Activated CD8-positive, alpha-beta T cell treated with anti-CD3 and anti-CD28 coated beads for 36 hours (primary cell): ENCODE measurements at places on chromosomes 1 and 21.
A peak's percentile ranks its signal among the peaks of the same experiment; 100 is the strongest.

GRCh38 chr1:61077676-61078541, 4.5 kb upstream of the NFIA start:
- peak; percentile 97 for DNase-seq
- peak overlapping the region; percentile 91 for H3K4me3 ChIP-seq
- peaks cover 3% of the 10 kb centered on the region for H3K27me3 ChIP-seq
- H3K4me1 ChIP-seq, result peaks cover 45% of the 10 kb centered on the region

DNA sequence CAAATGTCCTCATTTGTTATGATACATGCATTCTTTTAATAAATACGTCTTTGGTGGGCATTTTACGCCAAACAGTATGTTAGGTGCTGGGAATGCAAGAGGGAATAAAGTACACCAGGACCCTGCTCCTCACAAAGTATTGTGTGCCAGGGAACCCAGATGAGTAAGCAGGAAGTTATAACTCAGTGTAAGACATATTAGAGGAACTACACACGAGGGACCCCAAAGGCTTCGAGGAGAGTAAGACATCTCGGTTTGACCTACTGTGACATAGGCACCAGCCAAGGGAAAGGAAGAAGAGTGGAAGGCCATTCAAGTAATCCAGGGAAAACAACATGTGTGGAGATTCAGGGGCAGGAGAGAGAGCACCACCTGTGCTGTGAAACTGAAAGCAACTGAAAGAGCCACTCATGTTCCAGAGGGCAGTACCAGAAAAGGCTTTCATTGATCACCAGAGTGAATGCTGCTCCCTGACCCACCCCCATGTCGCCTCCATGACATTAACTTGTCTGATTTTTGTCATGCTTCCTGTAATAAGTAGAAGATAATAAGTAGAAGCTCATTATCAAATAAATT, 542.5 kb upstream of the PKN2 start:
- H3K4me3 ChIP-seq, result no peak overlapping the region
- no peak overlapping the region for H3K27ac ChIP-seq
- H3K36me3 ChIP-seq, result no peaks in the 10 kb centered on the region

- no peaks in the 10 kb centered on the region for H3K27me3 ChIP-seq
- DNase-seq, result no peak
- H3K36me3 ChIP-seq, result no peaks in the 10 kb centered on the region
- H3K4me3 ChIP-seq, result no peak overlapping the region
- no peaks in the 10 kb centered on the region for H3K4me1 ChIP-seq
Measured at GRCh38 chr1:191695865-191696264, 462.4 kb upstream of the RGS18 start.

- no peak overlapping the region for H3K4me3 ChIP-seq
- H3K27ac ChIP-seq, result no peak overlapping the region
- DNase-seq, result no peak
- H3K4me1 ChIP-seq, result peaks cover 13% of the 10 kb centered on the region
- no peaks in the 10 kb centered on the region for H3K27me3 ChIP-seq
- peaks cover 17% of the 10 kb centered on the region for H3K36me3 ChIP-seq
Measured at GRCh38 chr1:176066709-176067108, 140.4 kb downstream of the COP1 start.

GRCh38 chr1:46667782-46668760, at the start of gene ATPAF1:
TSS of gene ATPAF1 (minus strand) at chr1:46668364. CDS start at chr1:46668322, 42 bp downstream.
- H3K27ac ChIP-seq, result peak within 1 kb of the TSS; percentile 35
- no peaks in the 10 kb centered on the region for H3K27me3 ChIP-seq
- peaks cover 13% of the 10 kb centered on the region for H3K4me1 ChIP-seq
- peaks cover 11% of the 10 kb centered on the region for H3K36me3 ChIP-seq
- peak; percentile 77 for DNase-seq

DNA sequence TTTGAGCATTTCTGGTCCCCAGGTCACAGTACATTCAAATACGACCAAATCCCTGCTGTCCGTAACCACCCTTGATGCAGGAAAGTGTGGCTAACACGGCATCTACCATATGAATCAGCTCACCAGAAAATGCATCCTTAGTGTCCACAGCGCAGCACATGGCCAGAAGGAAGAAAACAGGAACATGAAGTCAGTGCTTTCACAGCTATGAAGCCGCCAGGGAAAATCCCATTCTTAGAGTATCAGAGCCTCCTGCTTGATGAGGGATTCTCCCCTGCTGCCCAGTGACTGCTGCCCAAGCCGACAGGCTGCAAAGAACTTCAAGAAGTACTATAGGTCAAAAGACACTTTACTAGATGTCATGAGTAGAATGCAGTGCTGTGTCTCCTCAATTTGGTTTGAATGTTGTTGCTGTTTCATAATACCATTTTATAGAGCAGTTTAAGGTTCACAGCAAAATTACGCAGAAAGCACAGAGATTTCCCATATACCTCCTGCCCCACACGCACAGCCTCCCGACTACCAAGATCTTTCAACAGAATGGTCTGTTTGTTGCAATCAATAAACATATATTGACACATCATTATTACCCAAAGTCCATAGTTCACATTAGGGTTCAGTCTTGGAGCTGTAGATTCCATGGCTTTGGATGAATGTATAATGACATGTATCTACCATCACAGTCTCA, 14.5 kb downstream of the TIAM1 start:
- no peak overlapping the region for H3K4me3 ChIP-seq
- H3K4me1 ChIP-seq, result peaks cover 48% of the 10 kb centered on the region
- H3K27ac ChIP-seq, result no peak overlapping the region
- no peak for DNase-seq
- H3K36me3 ChIP-seq, result peaks cover 36% of the 10 kb centered on the region

DNA sequence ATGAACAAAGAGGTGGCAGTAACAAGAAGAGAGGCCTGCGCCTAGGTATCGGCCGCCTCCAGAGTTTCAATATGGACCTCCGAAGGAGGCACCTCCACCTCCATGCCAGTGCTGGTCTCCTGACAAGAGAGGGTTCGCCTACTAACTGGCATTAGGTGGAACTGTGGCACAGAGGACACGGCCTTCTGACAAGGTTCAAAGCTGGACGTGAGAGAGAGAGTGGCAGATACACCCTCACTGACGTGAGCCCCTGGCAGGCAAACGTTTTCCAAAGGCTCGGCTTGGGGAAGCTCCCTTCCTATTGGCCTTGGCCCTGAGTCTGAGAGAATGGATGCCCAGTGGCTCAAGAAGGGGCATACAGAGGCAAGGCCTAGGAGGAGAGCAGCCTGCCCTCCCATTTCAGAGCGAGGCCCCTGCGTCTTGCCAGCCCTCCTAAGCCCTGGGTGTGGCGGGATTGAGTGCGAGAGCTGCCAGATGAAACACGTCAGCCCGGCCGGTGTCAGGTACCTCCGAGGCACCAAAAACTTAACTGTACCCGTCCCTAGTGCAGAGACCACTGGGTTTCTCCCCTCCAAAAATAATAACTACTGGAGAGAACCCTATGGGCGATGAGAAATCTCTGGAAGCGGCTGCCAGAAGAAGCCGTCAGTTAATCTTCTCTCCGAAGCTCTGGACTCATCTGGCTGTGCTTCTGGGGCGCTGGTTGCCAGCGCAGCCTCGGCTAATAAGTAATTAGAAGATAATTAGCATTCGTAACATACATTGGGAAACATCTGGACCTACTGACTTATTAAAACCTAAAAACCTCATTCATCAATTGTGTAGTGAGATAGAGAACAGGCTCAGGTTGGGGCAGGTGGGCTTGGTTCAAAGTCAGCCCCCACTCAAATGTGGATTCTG, 283.6 kb downstream of the NPHP4 start:
- no peaks in the 10 kb centered on the region for H3K36me3 ChIP-seq
- H3K4me1 ChIP-seq, result no peaks in the 10 kb centered on the region
- H3K4me3 ChIP-seq, result no peak overlapping the region
- H3K27ac ChIP-seq, result no peak overlapping the region
- H3K27me3 ChIP-seq, result no peaks in the 10 kb centered on the region
- no peak for DNase-seq

GRCh38 chr1:118250232-118250631, 65.2 kb upstream of the SPAG17 start:
- no peak overlapping the region for H3K4me3 ChIP-seq
- no peaks in the 10 kb centered on the region for H3K36me3 ChIP-seq
- H3K27me3 ChIP-seq, result peaks cover 3% of the 10 kb centered on the region
- H3K27ac ChIP-seq, result no peak overlapping the region

DNA sequence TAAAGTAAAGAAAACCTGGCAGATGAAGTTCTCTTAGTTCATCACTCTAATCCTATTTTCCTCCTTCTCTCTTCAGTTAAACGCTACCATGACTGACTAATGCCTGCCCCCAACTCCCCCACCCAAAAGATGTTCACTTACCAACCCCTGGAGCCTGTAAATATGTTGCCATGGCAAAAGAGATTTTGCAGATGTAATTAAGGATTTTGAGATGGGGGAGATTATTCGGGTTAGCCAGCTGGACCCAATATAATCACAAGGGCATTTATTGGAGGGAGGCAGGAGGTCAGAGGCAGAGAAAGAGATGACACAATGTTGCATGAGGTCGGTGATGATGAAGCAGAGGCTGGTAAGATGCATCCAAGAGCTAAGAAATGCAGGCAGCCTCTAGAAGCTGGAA, 69.3 kb upstream of the PPP2R5A start:
- H3K27ac ChIP-seq, result no peak overlapping the region
- no peaks in the 10 kb centered on the region for H3K36me3 ChIP-seq
- no peak for DNase-seq
- no peak overlapping the region for H3K4me3 ChIP-seq

DNA sequence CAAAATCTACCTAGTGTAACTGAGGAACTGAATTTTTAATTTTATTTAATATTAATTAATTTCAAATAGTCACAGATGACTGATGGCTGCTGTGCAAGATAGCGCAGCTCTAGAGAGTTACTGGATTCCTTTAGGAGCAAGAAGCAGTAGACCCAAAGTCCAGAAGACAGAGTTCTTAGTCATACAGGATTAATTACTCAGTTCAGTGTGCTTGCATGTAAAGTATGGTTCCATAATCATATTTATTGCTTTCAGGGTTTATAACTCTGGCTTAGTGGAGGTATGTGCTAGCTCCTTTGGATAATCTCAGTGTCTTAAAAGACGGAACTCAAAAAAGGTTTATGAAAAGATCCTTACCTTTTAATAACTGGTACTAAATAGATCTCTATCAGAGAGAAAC, 17.4 kb downstream of the CEPT1 start:
- DNase-seq, result no peak
- H3K27ac ChIP-seq, result no peak overlapping the region
- no peak overlapping the region for H3K4me3 ChIP-seq
- peaks cover 53% of the 10 kb centered on the region for H3K36me3 ChIP-seq

DNA sequence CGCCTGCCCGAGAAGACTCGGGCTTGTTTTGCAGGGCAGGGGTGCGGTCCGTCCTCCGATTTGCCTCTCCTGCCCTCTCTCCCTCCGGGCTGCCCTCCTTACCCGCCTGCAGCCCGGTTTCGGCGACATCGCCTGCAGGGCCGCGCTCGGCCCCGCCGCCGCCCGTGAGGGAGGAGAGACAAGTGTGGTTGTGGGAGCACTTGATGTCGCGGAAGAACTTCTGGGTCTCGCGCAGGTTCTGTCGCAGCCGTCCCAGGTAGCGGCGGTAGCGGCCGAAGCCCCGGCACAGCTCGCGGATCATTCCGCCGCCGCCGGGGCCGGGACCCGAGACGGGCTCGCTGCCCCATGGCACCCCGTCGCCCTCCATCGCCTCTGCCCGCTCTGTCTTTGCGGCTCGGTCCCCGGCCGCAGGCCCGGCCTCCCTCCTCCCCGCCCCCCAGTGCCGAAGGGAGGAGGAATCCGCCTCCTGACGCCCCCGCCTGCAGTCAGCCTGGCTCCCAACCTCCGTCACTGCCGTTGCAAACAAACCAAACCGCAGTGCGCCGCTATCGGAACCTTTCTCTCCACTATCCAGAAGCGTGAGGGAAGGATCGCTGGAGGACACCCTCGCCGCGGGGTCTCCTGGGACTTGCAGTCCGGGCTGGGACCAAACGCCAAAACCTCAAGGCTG, at the start of gene DSTYK:
TSS of gene DSTYK (minus strand) at position 534 of the 670 bp plus-strand sequence. CDS start at position 367, 167 bp downstream.
- peak; percentile 95 for DNase-seq
- peak within 1 kb of the TSS; percentile 86 for H3K27ac ChIP-seq

DNA sequence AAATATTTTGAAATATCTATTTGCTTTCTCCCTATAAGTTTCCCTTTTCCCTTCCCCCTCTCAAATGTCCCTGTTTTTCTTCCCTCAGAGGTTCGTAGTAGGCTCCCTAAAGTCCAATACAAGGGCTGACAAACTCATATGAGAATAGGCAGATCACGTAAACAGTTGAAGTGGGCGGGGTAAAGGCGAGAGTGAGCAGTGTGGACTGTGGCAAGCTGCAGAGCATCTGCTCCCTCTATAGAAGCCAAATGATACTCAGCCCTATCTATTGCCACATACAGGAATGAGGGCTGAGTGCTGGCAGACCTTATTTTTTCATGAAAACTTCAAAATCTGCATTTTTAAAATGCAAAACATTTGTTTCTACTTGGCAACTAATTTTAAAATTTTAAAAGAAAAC, 26.3 kb downstream of the PRDX6 start:
- H3K27ac ChIP-seq, result no peak overlapping the region
- no peak overlapping the region for H3K4me3 ChIP-seq
- no peak for DNase-seq
- no peaks in the 10 kb centered on the region for H3K27me3 ChIP-seq

GRCh38 chr21:43879348-43880110, 14.5 kb downstream of the AGPAT3 start:
- peaks cover 19% of the 10 kb centered on the region for H3K36me3 ChIP-seq
- no peak overlapping the region for H3K27ac ChIP-seq
- H3K4me1 ChIP-seq, result peaks cover 63% of the 10 kb centered on the region

DNA sequence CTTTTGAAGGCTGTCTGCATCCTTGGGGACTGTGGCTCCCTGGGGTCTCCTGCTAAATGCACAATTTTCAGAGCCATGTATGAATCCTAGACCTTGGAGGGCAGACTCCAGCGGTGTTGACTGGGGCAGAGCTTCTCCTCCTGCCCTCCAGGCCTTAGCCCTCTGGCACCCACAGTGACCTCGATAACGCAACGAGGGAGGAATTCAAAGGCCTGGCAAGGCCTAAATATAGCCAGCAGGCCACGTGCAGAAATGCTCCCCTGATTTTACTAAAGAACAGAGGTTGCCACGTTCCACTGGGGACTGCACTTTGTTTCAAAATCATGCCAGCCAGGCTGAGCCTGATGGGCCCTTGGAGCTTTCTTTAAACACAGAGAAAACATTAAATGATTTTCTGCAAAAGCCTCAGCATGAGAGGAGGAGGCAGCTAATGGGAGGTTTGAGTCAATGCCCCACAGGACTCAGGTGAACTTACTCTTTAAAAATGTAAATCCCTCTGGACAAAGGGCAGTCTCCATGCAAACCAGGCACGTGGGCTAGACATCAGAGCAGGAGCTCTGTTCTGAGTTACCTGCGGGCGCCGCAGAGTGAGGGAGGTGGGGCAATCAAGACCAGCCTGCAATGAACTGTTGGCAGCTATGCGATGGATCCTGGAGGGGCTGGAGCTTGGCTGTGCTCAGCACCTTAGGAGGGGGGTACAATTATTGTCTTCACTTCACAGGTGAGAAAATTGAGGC, 28.0 kb downstream of the GRIK3 start:
- H3K4me3 ChIP-seq, result no peak overlapping the region
- no peaks in the 10 kb centered on the region for H3K36me3 ChIP-seq
- no peak overlapping the region for H3K27ac ChIP-seq
- H3K4me1 ChIP-seq, result no peaks in the 10 kb centered on the region

GRCh38 chr1:208036106-208036808, 125.3 kb upstream of the CD34 start:
- H3K27ac ChIP-seq, result no peak overlapping the region
- H3K36me3 ChIP-seq, result no peaks in the 10 kb centered on the region
- no peaks in the 10 kb centered on the region for H3K27me3 ChIP-seq
- H3K4me3 ChIP-seq, result no peak overlapping the region
- no peaks in the 10 kb centered on the region for H3K4me1 ChIP-seq

GRCh38 chr21:45404730-45405270, at the start of gene COL18A1:
TSS of gene COL18A1 (plus strand) at chr21:45405165. CDS start at chr21:45405231, 66 bp downstream.
- DNase-seq, result peak; percentile 37
- H3K4me1 ChIP-seq, result peaks cover 11% of the 10 kb centered on the region
- H3K27me3 ChIP-seq, result peaks cover 58% of the 10 kb centered on the region
